Activated T-cell treated with anti-CD3 and anti-CD28 coated beads for 48 hours (primary cell): ENCODE measurements at places on chromosomes 5 and 9.

- no peak for DNase-seq
Measured at GRCh38 chr5:87579678-87580077, 166.9 kb upstream of the CCNH start.

DNA sequence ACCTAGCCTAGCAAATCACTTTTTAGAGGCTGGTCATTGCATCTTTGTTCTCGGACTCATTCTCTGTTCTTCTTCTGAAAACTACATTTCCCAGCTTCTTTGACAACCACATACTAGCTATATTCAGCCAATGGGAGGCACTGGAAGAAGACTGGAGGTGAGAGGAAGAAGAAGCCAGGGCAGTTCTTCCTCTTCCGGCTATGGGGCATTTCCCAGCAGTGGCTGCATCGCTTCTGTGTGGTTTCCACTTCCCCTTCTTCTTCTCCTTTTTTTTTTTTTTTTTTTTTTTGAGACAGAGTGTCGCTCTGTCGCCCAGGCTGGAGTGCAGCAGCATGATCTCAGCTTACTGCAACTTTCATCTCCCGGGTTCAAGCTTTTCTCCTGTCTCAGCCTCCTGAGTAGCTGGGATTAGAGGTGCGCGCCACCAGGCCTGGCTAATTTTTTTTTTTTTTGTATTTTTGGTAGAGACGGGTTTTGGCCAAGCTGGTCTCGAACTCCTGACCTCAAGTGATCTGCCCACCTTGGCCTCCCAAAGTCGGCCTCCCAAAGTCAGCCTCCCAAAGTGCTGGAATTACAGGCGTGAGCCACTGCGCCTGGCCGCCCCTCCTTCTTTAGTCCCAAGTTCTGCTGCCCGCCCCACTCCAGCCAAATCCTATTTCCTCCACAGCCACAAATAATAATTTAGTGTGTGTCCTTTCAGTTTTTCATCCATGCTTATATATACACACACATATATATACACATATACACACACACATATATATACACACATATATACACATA lies 6.9 kb upstream of the UBAP1 start:
- no peak for DNase-seq

DNA sequence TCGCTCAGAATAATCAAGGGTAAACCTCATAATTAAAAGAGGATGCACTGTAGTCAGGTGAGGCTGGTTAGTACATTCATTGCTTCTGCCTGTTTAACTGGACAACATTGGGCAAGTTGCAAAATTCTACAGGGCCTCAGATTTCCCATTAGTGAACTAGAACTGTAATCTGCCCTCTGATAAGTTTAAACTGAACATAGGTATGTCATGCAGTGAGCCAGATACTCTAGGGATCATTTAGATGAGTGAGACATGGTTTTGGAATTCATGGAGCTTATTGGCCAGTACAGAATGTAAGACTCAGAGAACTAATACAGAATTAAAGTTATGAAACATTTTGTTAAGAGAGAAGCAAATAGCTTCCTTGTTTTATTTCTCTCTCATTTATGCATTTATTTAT lies 35.9 kb downstream of the RNF44 start:
- DNase-seq, result no peak

GRCh38 chr9:128214571-128215490 lies 11.7 kb downstream of the DNM1 start:
- DNase-seq, result no peak

GRCh38 chr9:70600506-70600905 lies 186.0 kb upstream of the KLF9 start:
- DNase-seq, result no peak

DNA sequence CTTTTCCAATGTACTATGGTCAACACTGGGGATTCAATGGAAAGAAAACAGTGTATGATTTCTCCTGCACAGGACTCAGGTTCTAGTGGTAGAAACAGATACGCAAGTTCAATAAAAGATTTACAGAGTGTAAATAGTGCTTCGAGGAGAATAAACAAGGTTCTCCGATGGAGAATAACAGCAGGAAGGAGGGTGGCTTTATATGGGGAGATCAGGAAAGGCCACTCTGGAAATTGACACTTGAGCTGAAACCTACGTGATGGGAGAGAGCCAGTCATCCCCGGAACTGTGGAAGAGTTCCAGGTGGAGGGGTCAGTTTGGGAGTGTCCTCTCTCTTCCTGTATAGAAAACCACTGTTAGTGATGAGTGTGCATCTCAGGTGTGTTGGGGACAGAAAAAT lies 65.9 kb downstream of the GARNL3 start:
- no peak for DNase-seq

DNA sequence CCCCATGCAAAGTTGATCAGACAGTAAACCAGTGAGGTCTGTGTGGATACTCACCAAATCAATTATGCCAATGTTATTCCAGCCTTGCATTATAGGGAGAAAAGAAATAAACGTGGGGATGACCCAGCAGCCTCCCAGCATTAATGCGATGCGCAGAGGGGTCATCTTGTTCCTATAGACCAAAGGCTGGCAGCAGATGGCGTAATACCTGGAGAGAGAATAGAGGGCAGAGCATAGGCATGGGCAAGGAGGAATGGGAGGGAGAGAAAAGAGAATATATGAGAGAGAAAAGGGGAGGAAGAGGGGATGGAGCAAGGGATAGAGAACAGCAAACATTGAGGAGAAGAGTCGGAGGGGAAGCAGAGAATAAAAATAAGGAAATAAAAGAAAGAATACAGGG lies 131.2 kb downstream of the HTR4 start:
- DNase-seq, result no peak

DNA sequence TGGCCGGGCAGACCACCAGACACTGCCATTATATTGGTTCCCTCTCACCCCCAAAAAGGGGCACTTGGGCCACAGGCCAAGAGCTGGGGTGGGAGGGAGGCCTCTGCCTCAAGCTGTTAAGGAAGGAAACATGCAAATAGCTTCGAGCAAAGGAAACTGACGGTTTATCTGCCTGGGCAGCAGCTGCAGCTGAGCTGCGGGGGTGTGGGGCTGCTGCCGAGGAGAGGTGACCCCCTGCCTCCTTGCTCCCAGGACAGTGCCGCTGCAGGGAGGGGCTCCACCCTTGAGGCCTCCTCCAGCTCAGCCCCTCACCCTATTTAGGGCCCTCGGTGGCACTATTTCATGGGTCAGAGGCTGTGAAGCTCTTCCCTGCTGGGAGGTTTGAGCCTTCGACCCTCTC lies 789 bp downstream of the DOK3 start:
- DNase-seq, result no peak

GRCh38 chr9:13651969-13652663 lies 372.6 kb upstream of the MPDZ start:
- no peak for DNase-seq

DNA sequence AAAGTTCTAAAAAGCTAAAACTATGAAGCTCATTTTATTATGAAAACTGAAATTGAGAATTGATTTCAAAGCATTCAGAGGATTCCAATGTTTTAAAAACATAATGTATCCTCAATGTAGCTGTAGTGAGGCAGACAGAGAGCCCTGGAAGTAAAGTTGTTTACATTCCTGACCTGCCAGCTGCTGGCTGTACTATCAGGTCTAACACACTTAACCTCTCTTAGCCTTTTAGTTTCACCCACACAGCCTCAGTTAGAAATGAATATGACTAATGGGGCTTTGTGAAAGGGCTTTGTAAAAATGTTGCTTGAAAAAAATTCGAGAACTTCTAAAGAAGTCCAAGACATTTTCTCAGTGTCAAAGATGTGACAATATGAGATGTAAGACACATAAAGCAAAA lies 122.6 kb downstream of the FBXL17 start:
- no peak for DNase-seq

DNA sequence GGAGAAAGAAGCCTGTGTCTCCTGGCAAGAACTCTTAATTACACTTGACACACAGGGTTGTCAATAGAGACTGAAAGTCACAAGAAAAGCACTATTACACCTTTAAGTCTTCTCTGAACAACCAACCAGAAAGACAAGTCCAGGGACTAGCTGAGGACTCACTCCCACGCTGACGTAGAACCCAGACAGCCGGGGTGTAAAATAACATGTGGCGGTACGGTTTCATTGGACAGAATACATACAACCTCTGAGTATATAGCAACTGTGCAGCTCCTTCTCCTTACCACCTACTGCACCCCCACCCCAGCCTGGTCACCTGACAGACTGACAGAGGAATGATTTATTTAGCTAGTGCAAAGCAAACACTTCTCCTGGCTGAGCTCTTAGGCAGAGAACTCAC lies 103.4 kb upstream of the RASEF start:
- no peak for DNase-seq

- no peak for DNase-seq
Measured at GRCh38 chr5:38468978-38469706, 87.3 kb downstream of the LIFR start.

DNA sequence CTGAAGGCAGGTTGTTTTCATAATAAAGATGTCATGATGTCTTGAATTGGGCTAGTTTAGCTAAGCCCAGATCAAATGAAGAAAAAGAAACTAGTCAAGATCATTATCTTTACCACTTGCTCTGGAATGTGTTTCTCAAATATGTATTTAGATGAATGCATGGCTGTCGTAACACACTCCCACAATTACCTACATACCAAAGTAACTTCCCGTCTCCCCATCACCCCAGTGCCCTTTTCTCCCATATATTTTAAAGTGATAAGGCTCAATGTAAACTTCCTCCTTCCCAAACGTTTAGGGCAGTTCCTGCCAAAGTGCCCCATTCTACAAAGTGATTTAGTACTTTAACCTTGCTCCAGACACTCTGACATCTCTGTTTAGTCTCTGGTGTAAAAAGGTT lies 61.4 kb downstream of the SLC1A3 start:
- DNase-seq, result no peak

DNA sequence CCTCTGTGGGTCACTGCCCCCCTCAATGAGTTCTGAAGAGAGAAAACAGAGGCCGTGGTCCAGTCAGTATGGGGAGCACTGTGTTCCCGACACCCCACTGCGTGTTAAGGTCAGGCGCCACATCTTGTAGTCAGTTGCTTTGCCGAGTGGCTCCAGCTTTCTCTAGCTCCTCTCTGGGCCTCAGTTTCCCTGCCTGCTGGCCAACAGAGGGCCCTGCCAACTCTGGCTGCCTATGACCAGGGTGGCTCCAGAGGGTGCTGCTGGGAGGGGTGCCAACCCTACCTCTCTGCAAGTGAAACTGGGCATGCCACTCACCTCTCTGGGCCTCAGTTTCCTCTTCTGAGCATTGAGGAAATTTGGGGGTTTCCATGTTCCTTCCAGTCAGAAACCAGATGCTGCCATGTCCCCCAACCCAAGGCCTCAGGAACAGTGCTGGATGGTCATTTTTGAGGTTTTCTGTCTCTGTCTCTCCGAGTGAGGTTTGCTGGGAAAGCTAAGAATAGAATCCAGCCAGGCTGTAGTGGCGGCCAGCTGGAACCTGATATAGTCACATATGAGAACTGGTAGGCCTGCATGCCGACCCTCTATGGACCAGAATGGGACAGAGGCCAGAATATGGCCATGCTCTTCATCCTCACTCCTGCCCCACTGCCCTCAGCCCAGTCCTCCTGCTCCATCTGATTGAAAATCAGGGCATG lies 132.1 kb downstream of the PHF2 start:
- no peak for DNase-seq

GRCh38 chr5:527646-528628 lies 3.7 kb upstream of the SLC9A3 start:
- DNase-seq, result no peak

GRCh38 chr9:78150312-78150982 lies 85.4 kb upstream of the CEP78 start:
- no peak for DNase-seq

DNA sequence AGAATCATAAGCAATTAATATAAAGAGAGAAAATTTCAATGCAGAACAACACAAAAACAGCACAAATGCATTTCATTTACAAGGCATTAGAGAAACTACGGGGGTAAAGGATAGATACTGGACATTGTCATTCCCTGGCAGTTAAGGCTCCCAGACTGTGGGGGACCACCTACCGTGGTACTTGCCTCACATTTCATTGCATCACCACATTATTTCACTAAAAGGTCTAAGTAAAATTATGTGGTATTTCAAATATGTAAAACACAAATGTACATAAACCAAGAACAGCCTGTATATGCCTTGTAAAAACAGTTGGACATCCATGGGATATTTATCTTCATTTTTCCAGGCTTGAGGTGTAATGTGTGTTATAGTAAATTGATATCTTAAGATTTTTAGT lies 571.2 kb upstream of the ZNF462 start:
- DNase-seq, result no peak

DNA sequence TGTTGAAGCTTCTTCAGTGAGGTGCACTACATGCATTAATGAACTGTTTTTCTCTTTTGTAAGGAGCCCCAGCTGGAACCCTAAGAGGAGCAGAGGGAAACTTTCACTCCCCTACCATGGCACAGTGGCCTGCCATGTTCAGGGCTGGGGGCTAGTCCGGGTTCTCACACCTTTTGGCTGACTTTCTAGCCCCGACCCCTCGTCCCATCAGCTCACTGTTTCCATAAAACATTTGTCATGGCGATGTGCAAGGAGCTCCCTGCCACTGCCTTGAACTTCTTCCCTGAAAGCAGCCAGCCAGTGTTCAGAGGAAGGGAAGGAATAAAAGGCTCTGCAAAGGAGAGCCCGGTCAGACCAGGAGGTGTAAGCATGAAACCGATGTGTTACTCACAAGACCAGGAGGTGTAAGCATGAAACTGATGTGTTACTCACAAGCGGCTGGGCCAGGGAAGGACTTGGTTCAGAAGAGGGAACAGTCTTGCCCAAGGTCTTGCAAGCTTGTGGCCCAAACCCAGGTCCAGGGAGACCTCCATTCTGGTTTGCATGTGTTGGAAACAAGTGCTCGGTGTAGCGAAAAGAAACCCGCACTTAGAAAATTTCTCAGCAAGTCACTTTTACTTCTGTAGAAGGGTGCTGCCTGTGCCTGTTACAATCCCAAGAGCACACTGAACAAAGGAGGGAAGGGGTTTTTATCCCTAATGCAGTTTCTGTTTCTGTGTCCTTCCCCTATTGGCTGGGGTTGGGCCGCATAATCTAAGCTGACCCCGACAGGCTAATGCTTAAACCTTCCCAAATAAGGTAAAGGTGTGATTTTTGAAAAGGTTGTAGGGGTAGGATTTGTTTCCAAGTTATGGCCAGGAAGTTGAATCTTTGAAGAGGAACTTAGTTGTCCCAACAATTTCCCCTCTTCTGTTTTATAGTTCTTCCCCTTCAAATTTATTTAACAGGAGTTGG lies 3.4 kb upstream of the ABO start:
- no peak for DNase-seq

DNA sequence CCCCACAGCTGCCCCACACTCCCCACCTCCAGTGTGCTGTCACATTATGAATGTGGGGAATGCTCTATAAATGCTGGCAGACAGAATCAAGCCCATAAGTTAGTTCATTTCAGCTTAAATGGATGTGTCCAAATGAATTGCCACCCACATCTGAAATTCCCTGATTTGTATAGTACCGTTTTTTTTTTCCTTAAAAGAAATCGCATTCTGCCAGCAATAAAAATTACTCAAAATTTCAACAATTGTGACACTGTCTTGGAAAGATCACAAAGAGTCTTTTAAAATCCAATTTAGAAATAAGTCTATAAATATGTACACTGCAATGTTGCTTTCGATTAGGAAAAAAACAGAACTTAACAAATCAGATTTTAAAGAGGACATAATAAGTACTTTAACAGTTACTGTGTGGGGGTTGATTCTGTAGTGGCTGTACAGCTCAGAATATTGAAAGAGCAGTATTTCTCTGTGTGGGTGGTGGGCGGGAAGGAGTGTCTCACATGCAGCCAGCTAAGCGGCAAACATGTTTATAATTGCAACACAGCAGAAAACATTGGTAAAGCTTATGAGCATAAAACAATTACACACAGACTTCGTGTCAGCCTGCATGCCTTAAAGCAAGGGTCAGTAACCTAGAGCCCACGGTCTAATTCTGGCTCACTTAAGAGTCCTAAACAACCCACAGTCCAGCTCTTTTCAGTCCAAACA lies 24.9 kb upstream of the CSNK1G3 start:
- no peak for DNase-seq

- no peak for DNase-seq
Measured at GRCh38 chr9:83972286-83972685, 7.7 kb downstream of the HNRNPK start.
